ENCODE measurements at places on chromosomes 4 and X.

- DNase-seq = no peak
Observed at GRCh38 chr4:104519588-104519987, 24.9 kb upstream of the CXXC4 start.

- no peak for DNase-seq
Observed at GRCh38 chr4:148287111-148287510, 155.1 kb downstream of the NR3C2 start.

- no peak for DNase-seq
Observed at GRCh38 chrX:47651043-47651905, 911 bp upstream of the ELK1 start.

GRCh38 chr4:36081185-36081584, 163.1 kb downstream of the ARAP2 start:
- DNase-seq = no peak

- peak; percentile 58 for DNase-seq
Observed at GRCh38 chrX:133645977-133646718, 230.9 kb upstream of the GPC4 start.

GRCh38 chrX:32877592-32877991, 333.8 kb downstream of the DMD start:
- DNase-seq = no peak

- no peak for DNase-seq
Observed at GRCh38 chrX:53732797-53733196, 46.3 kb upstream of the HUWE1 start.

GRCh38 chr4:147093206-147093605, 147.5 kb upstream of the TTC29 start:
- DNase-seq = no peak

GRCh38 chr4:25290490-25291067, 22.0 kb upstream of the ZCCHC4 start:
- DNase-seq = no peak

DNA sequence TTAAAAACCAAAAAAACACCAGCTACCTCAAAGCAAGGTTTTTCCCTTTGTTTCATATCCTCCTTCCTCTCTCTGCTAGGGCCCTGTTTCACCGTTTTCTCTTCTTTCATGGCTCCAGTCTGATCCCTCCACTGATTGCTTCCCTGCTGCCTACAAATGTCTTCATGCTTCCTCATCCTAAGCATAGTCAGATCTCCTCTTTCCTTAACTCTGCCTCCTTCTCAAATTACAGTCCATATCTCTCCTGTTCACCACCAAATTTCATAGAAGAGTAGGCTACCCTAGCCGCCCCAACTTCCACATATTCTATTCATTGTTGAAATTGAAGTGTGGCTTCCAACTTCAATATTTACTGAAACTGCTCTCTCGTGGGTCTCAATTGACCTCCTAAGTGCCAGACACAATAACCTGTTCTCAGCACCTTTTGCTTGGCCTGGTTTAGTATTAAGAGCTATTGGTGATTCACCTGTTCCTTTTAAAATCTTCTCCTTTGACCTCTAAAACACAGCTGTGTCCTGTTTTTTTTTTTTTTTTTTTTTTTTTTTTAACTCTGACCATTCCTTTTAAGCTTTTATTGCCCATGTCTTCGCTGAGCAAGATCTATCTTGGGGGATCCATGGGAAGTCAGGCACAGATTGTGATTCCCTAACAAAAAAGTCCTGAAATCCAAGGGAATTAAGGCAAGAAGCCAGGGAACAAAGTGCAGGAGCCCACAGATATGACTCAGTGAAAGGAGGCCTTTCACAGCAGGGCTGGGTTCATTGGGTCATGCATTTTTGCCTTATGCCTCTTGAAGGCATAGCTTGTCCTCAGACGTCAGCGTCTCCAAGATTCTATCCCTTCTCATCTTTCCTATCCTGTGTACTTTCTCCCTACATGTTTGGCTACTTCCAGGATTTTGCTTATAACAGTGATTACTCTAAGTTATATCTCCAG, 85.4 kb downstream of the RPS3A start:
- no peak for DNase-seq

DNA sequence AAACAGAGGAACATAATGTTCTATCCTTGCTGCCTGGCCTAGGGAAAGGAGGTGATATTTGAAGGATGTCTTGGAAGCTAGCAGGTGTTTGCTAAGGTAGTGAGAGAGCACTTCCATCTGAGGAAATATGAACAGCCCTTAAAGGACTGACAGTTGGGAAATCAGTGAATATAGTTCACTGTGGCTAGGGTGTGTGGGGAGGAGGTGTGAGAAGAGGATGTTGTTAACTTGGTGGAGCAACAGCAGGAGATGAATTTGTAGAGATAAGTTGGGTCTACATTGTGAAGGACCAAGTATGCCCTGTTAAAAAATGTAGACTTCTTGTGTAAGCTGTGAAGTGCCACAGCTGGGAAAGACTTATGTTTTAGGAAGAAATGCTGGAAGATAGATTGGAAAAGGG, 25.5 kb downstream of the TBC1D19 start:
- no peak for DNase-seq

GRCh38 chr4:127055357-127055756, 577.4 kb upstream of the INTU start:
- DNase-seq = peak; percentile 95

DNA sequence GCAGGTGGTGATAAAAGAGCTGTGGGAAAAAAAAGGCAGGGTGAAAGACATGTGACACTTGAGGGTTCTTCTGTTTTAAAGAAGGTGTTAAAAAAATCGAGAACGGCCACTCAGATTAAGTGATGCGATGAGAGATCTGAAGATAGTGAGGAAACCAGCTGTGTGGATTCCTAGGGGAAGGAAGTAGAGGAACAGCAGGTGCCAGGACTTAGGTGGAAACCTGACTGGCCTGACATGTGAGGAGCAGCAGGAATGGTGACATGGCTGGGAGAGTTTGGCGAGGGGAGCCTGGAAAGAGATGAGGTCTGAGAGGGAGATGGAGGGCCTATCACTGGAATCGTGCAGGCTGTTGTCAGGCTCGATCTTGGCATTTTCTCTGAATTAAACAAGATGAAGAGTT, 55.5 kb downstream of the BMPR1B start:
- no peak for DNase-seq

GRCh38 chrX:10177601-10178000, 20.8 kb downstream of the CLCN4 start:
- DNase-seq = no peak

DNA sequence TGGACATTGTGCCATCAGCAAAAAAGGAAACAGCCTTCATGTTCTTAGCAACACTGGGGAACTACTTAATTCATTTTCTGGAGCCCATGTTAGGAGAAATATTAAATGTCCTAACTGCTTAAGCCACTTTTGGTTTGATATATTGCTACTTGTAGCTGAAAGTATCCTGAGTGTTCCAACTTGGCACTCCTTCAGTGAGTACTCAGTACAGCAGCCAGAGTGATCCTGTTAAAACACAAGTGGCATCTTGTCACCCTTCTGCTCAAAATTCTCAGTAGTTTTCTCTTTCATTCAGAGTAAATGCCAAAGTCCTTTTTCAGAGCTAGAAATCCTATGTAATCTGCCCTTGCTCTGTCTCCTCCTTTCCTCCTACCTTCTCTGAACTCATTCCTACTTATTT, 522.0 kb downstream of the GRID2 start:
- DNase-seq = no peak

DNA sequence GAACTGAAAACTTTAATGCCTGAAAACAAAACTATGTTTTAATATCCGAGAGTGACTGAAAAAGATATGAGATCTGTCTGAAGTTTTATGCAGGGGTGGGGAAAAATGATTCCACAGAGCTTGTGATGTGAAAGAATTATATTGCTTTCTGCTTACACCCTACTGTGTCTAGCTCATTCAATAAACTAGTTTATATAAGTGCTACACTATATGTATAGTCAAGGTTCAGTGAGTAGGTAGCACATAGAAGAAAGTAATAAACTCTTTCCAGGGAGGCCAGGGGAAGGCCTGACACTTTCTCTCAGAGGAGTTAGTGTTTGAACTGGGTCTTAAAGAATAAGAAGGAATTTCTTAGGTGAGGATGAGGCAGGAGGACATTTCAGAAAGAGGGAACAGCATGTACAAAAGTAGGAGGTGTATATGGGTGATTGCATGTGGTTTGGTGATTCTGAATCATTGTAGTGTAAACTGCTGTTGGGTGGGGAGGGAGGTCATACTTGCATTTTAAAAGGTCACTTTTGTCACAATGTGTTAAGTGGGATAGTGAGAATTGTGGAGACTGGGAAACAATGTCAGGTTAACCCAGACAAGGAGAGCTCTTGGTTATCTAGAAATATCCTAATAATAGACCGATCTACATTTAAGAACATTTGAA, 25.1 kb upstream of the TEX13D start:
- DNase-seq = no peak

DNA sequence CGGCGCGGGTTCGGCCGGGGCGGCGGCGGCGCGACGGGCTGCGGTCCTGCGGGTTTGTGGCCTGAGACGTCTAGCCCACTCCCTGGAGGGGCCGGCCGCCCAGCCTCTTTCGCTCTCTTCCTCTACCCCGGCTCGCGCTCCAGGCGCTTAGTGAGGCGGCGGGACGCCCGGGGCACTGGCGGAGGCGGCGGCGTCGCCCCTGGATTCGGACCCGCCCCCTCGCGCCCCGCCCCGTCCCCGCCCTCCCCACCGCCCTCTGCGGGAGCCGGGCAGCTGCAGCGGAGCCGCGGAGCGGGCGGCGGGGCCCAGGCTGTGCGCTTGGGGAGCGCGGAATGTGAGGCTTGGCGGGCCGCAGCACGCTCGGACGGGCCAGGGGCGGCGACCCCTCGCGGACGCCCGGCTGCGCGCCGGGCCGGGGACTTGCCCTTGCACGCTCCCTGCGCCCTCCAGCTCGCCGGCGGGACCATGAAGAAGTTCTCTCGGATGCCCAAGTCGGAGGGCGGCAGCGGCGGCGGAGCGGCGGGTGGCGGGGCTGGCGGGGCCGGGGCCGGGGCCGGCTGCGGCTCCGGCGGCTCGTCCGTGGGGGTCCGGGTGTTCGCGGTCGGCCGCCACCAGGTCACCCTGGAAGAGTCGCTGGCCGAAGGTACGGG, at the start of gene BMP2K:
TSS of gene BMP2K (plus strand) at position 272 of the 650 bp plus-strand sequence. CDS start at position 466, 194 bp downstream.
- DNase-seq = peak; percentile 38

- DNase-seq = no peak
Observed at GRCh38 chrX:10048076-10048475, 80.9 kb downstream of the CLDN34 start.

GRCh38 chr4:184850018-184850417, 24.2 kb upstream of the ACSL1 start:
- DNase-seq = no peak

DNA sequence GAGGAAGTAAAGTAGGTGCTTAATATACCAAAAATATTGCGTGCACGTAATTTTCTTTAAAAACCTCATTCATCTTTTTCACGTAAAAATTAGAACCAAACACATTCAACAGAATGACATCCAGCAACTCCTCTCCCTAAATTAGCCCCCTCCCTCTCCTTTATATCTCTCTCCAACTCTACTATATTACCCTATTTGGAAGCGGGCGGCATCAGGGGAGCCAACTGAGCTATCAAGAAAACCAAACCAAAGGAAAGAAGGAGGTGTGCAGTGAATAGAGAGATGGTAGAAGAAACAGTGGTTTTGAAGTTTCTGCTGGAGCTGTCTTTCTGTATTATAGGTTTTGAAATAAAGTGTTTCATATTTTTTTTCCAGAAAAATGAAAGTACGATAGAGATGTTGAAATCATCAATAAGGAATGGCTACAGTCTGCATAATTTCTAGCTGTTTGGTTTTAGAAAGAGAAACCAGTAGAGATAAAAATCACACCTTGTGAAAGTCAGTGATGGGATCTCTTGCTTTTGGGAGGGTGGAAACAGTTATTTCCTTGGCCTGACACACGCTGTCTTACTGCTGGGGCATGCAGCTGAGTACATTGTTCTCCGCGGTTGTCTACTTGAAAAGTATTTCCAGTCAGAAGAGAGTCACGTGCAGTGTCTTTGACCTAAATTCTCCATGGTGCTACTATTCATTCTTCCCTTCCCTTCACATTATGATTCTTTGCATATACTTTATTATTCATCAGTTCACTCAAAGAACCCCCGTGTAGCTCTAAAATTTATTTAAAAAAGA, 94.1 kb upstream of the WDR17 start:
- peak; percentile 37 for DNase-seq

GRCh38 chr4:33512397-33512796, 2731.9 kb downstream of the ARAP2 start:
- no peak for DNase-seq

DNA sequence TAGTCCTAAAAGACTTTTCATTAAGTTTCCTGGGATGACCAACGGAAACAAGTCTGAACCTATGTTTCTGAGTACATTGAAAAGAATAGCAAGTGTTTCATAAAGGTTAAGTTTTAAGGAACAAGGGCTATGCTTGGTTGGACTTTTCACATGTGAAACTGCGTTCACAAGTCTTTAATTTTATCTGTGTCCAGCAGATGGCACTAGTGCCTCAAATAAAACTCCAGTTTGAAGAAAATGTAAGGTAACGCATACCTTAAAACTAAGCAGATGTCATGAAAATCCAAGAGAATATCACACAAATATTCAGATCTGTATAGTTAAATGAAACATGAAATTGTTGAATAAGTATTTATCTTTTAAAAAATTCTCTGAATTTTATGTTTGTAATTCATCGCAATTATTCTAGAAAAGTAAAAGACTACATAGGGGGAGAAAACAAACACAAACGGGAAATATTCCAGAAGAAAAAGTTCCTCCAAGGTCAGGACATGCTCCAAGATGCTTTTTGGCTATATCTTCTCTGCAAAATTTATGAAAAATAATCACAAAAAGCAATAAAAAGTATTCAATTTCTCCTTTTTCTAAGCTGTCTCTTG, 89.6 kb upstream of the MAD2L1 start:
- DNase-seq = peak; percentile 84

GRCh38 chr4:41598580-41598979, 60.6 kb downstream of the LIMCH1 start:
- no peak for DNase-seq

GRCh38 chr4:36006226-36006625, 238.1 kb downstream of the ARAP2 start:
- peak; percentile 5 for DNase-seq

DNA sequence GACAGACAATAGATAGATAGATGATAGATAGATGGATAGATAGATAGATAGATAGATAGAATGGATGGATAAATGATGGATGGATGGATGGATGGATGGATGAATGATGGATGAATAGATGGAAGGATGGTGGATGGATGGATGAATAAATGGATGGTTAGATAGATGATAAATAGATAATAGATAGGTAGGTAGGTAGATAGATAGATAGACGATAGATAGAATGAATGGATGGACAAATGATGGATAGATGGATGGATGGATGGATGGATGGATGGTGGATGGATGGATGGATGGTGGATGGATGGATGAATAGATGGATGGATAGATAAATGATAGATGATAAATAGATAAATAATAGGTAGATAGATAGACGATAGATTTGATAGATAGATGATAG, 287.4 kb downstream of the CRLF2 start:
- no peak for DNase-seq

GRCh38 chrX:119871245-119871598, 311 bp downstream of the RNF113A start:
- no peak for DNase-seq

DNA sequence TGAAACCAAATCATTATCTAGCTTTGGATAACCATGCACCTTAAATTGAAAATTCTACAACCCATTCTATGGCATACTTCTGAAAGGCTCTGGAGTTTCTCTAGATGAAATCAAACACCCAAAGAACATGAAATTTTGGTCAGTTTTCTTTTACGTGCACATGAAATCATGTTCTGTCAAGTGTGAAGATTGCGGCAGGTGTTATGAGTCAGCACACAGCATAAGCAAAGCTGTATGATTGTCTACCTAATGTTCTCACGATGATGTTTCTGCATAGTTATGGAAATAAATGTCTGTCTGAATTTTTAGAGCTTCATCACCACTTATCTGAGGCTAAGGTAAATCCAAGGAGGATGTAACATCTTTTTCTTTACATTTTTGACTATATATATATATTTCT, 495.3 kb downstream of the IL1RAPL1 start:
- no peak for DNase-seq

- no peak for DNase-seq
Observed at GRCh38 chr4:2935762-2936743, 27.2 kb downstream of the NOP14 start.

Measured in astrocyte of the cerebellum (primary cell).